ENCODE measurements at places on chromosomes 13 and 19.

- DNase-seq = no peak
Measured at GRCh38 chr19:47107202-47107952, 6.2 kb downstream of the ZC3H4 start.

- DNase-seq = no peak
Measured at GRCh38 chr13:97953376-97953970, at the start of gene IPO5. Gene IPO5, plus strand, starts transcription at chr13:97953675. Its CDS starts 23,022 bp downstream, at chr13:97976697.

DNA sequence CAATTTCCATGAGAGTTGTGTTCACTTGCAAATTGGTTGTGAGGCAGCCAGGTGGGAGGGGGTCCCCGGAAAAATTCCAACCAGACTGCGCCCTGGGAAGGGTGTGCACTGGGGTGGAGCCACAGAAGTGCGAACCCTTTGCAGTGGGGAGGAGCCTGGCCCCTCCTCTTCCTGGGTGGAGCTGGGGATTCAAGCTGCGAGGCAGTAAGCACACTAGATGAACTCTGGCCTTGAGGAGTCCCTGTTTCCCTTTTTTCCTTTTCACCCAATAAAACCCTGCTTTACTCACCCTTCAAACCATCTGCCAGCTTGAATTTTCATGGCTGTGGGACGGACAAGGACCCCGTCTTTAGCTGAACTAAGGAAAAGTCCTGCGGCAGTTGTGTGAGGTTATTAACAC, 31.0 kb upstream of the MBNL2 start:
- DNase-seq = no peak

- DNase-seq = peak; percentile 25
Measured at GRCh38 chr19:17385878-17386611, 8.0 kb downstream of the CCDC194 start.

- DNase-seq = no peak
Measured at GRCh38 chr19:6239401-6239844, 40.4 kb downstream of the MLLT1 start.

- no peak for DNase-seq
Measured at GRCh38 chr13:29753618-29754472, 96.6 kb downstream of the UBL3 start.

GRCh38 chr13:96532804-96533203, 442.9 kb downstream of the HS6ST3 start:
- no peak for DNase-seq

- no peak for DNase-seq
Measured at GRCh38 chr13:33263976-33264619, 21.5 kb downstream of the STARD13 start.

- DNase-seq = no peak
Measured at GRCh38 chr13:103471896-103472295, 405.7 kb upstream of the SLC10A2 start.

DNA sequence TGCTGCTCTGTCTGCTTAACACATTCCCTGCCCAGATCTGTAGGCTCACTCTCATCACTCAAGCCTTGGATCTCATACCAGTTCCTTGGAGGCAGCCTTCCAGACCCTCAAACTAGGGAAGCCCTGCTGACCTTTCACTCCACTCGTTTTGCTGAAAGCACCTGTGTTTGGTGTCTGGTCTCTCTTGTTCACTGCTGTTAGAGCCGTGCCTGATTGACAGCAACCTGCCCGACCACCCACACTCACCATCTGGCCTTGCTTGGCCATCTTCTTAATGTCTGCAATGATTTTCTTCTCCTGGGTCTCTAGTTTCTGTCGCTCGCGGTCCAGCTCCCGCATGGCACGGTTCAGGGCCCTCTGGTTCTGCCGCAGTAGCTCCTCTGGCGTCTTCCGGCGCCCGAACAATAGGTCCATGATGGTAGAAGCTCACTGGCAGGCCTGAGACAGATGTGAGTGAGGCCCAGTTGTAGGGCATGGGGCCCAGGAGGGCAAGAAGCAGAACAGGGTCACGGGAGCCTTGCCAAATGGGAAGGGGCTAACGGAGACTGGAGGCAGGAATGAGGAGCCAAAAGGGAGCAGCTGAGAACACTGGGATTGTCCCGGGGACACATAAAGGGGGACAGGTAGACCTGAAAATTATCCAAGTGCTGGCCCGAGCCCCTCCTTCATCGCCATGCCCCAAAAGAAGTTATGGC, 959 bp downstream of the CHMP2A start:
- no peak for DNase-seq

DNA sequence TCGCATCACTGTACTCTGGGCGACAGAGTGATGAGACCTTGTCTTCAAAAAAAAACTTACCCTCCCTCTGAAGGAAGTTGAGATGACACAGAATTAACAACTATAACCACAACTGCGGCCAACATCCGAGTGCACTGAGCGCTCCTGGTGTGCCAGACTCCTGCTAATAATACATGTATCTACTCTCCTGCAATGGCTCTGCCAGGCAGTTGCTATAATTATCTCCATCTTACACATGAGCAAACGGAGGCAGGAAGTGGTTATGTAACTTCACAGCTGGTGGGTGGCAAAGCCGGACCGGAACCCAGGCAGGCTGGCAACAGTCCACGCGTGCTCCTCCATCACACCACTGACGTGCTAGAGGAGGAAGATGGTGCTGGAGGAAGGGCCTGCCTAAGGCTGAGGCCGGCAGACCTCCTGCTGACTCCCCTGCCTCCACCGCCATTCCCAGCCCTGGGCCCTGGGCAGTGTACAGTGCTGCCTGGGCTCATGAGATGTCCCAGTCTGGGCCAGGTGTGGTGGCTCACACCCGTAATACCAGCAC, 12.6 kb downstream of the XRCC1 start:
- DNase-seq = no peak

- DNase-seq = no peak
Measured at GRCh38 chr13:94317063-94317491, 162.4 kb downstream of the DCT start.

DNA sequence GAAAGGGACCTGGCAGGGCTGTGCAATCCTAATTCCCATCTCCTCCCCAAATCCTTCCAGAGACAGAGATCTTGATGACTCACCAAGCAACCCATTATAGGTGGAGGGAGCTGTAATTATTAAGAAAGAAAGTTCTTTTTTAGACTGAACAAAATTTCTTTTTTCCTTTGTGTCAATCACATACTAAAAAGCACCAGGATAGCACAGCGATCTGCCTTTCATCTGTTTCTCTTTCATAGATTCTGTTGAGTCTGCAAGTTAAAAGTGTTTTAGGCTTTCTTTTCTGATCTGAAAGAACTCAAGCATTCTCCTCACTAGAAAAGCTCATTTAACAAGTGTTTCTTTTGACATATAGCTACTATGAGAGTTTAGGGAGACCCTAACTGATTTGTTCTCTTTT, 222.8 kb downstream of the DCT start:
- DNase-seq = no peak

DNA sequence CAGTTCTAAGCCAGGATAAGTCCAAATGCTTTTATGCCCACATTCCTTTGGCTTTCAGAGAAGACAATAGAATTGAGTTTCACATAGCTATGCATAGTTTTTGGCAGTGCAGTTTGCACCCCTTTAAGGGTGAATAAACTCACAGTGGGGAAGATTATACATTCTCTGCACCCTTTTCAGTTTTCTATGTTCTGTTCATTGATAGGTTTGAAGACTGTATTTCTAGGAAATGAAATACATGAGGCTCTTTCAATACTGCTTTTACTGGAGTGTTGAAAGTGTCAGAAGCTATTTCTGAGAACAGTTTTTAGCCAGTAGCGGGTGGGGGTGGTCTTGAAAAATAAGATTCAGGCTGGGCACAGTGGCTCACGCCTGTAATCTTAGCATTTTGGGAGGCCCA, 46.2 kb downstream of the IPO5 start:
- no peak for DNase-seq

DNA sequence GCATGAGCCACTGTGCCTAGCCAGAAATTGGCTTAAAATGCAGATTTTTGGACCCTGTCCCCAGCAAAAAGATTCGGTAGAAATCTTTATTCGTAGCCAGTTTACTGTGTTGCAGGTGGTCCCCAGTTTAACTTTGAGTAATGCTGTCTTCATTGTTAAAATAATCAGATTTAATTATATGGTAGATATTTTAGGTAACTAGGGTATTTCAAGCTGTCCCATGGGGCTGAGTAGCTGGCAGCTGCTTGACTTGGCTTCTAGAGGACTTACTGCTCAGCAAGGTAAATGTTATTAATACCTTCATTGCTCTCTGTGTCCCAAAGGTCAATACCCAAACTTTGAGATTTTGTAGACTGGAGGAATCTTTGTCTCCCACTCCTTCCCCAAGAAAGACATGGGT, 21.1 kb downstream of the LSM14A start:
- no peak for DNase-seq
